Fibroblast of upper back skin (primary cell): ENCODE measurements at places on chromosomes 7 and 10.

GRCh38 chr7:44142028-44142427 lies 896 bp upstream of the MYL7 start:
- no peak for DNase-seq

DNA sequence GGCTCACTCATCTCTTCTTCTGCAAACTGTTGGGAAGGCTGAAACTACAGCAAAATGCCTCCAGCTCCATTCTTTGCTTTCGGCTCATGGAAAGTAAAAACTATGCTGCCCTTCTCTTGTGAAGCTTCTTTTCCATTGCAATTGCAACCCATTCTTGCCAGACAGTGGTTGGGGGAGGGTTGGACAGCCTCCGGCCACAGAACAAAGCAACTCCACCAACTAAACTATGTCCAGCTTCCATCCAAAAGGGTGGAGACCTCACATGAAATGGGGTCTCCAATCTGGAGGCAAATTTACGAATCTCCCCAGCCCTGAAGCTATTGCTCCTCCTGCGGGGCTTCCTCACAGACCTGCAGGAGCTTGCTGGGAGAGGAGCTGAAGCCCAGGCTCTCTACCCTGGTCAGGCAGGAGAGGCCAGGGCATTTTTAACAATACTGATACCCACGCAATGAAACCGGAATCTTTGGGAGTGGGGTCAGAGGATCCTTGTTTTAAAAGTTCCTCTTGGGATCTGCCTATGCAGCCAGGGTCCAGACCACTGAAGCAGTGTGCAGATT lies 549 bp downstream of the GPNMB start:
- DNase-seq: no peak

- DNase-seq: no peak
Observed at GRCh38 chr10:71829171-71829570, 21.9 kb downstream of the PSAP start.

DNA sequence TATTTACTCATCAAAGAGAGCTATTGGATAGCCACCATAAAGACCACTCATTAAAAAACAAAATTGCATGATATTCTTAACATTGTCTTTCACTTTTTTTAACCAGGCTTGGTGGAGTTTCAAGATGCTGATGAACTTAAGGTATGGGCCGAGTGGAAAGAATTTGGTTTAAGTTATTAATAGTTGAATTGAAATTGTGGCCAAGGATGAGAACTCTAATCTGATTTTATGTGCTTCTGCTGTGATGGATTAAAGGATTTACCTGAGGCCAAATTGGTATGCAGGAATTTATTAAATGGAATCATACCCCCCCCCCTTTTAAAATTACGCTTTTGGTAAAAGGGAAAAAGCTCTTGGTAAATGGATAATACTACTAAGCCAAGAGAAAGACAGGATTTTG lies 33.8 kb upstream of the TOMM7 start:
- no peak for DNase-seq

DNA sequence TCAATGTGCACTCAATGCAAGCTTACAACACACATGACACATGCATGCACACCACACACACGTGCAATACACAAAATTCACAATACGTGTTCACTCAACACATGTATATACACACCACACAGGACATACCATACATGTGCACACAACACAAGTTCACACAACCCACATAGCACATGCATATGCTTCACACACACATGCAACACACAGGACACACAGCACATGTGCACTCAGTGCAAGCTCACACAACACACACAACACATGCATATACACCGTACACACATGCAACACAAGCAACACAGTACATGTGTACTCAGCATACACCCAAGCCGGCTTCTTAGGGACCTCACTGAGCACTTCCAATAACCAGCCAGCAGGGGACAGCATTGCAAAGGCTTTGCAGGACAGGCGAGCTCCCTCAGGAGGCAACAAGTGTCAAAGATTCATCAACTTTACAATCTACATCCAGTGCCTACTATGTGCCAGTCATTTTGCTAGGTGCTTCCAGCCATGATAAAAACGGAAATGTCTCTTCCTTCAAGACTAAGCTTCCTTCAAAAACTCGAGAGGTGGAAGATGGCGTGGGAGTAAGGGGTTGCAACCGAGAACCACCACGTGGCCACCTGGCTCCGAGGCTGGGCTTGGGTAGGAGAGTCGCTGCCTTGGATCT lies 61.1 kb downstream of the JCAD start:
- peak; percentile 79 for DNase-seq

- DNase-seq: no peak
Observed at GRCh38 chr10:78015546-78015945, 13.8 kb downstream of the POLR3A start.

DNA sequence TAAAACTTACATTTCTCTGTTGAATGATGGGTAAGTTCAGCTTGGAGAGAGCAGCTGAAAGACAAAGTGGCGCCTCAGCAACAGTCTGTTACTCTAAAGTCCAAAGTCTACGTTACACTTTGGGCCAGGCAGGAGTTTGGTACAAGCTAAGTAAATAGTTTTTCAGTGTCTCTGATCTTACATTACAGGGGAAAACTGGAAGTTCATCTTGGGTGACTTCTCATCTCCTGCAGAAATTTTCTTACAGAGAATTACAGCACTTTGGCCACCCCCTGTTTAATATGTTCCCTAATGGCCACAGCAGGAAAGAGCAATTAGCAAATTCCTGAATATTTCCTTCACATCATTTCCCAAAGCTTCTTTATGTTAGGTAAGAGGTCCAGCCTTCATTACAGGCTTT lies 67.1 kb downstream of the ABCC2 start:
- no peak for DNase-seq

DNA sequence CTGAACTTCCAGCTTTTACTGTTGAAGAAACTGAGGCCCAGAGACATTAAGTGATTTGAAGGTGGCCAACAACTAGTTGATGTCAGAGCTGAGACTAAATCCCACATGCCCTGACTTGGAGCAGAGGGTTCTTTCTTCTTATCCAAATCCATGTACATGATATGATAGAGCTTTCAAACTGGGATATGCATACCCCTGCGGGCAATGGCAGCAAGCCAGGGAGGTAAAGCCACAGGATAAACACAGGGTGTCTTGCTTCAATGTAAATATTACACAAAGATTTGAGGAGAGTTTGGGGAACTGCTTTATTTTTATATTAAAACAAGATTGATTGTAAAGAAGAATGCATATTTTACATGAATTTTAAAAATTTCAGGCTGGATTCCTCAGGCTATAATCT lies 2.3 kb upstream of the LRRC72 start:
- no peak for DNase-seq

- DNase-seq: no peak
Observed at GRCh38 chr10:130418731-130419130, 282.5 kb downstream of the GLRX3 start.

- no peak for DNase-seq
Observed at GRCh38 chr10:85614566-85614965, 752.0 kb downstream of the GRID1 start.

DNA sequence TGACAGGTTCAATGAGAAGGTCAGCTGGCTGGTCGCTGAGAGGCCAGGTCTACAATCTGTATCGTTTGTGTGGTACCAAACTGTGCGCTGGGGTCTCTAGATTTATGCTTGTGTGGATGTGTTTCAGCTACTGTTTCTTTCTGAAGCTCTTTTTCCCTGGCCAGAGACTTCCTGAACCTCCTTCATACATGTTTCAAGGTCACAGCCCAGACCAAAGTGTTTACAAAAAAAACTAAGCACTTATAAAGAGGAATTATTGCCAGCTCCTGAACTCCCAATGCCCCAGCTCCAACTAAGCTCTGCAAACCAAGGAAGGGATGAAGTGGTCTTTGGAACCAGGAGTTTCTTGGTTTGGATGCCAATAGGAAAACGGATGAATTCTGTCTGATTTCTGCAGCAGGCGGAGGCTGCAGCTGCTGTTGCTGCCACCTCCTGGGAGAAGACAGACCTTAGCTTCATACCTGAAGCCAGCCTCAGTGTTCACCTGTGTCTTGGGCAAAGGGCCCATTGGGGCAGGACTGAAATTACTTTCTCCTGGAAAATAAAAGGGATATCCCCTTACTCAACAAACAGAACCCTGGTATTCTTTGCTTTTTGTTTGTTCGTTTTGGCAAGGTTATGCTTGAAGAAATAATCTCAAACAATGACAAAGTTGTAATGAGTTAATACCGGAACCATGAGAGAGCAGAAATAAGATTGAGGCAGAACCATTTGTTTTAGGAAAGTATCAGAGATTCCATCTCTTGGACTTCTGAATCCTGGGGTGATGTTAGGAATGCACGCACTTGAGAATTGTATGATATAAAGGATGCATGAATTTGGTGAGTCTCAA lies 24.6 kb upstream of the MKLN1 start:
- DNase-seq: peak; percentile 20

DNA sequence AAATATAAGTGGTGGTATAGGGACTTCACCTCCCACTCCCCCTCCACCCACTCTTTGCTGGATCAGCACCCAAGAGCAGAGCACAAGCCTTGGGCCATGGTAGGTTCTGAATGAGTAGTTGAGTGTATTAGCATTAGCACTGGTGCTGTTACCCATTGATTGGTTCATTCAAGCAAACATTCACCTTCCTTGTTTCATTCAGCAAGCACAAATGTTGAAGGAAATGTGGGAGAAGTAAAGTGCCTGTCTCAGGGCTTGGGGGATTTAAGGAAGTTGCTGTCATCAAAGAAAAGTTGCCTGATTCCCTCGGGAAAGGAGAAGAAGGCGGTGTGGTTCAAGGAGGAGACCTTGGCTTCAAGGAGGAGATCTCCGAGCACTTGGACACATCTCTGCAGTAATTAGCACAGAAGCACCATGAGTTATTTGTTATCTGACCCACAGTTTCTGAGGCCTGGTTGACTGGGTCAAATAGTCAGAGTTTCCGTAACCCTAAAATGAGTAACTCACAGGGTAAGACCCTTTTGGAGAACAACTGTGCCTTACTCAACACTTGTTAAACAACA lies 17.3 kb downstream of the IL2RA start:
- DNase-seq: no peak

- no peak for DNase-seq
Observed at GRCh38 chr7:66474441-66474840, 154.2 kb upstream of the KCTD7 start.

DNA sequence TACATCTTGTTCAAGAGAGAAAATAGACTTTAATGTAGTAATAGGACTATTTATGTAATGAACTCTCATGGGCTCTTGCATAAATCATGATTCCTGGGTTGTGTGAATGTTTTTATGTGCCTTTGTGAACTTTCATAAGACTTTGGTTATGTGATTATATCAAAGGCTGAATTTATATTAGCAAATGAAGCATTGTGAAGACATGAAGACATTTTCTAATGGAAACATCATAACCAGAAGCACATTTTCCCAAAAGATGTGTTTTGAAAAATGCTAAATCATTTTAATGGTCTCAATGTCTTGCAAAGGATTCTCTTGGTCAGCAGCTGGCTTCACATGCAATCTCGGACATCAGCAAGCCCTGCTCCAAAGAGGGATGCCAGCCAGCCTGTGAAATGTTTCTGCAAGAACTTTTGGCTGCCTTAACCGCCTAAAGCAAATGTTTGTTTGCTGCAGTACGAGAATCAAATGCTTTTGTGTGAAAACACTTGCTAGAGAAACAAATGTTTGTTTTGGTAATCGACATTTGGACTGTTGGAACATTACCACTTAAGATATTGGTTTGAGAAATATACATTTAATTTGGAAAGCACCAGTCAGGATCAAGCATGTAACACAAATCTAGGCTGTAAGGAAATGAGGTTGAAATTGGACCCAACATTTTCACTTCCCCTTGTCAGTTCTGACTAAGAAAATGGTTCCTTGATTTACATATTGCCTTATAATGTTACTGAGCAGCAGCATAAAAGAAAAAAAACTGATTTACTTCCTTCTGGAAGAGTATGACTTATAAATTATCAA lies 102.1 kb downstream of the RTKN2 start:
- peak; percentile 80 for DNase-seq

- no peak for DNase-seq
Observed at GRCh38 chr7:107122486-107122911, 46.3 kb upstream of the HBP1 start.

DNA sequence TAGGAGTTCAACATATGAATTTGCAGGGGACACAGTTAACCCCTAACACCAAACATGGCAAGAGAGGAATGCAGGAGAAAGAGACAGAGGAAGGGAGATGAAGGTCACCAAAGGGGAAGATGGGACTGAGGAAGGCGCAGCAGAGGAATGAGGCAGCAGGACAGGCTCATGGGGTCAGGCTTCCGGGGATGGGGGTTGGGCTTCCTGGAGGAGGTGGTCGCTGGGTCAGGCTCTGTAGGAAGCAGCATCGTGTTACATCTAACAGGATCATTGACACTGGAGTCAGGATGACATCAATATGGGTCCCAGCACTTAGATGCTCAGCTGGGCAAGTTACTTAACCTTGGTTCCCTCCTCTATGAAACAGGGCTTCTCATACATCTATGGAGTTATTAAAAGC lies 113.2 kb downstream of the NPTX2 start:
- DNase-seq: no peak

GRCh38 chr7:5545222-5545914 lies 121.7 kb upstream of the TNRC18 start:
- DNase-seq: no peak

- DNase-seq: peak; percentile 80
Observed at GRCh38 chr7:150428671-150429451, 21.6 kb upstream of the GIMAP8 start.

- peak; percentile 11 for DNase-seq
Observed at GRCh38 chr7:107045980-107046379, 1.5 kb downstream of the PRKAR2B start.

GRCh38 chr10:89335226-89335625 lies 7.4 kb downstream of the IFIT3 start:
- DNase-seq: no peak

- DNase-seq: peak; percentile 97
Observed at GRCh38 chr7:151592868-151593486, 73.3 kb upstream of the RHEB start.

DNA sequence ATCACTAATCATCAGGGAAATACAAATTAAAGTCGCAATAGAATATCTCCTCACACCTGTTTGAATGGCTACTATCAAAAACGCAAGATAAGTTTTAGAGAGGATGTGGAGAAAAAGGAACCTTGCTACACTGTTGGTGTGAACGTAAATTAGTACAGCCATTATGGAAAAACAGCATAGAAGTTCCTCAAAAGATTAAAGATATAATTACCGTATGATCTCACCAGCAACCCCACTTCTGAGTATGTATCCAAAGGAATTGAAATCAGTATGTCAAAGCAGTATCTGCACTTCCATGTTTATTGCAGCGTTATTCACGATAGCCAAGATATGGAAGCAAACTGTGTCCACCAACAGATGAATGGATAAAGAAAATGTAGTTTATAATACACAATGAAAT lies 164.4 kb downstream of the ZNF365 start:
- DNase-seq: no peak

- no peak for DNase-seq
Observed at GRCh38 chr7:30926313-30926712, 14.7 kb downstream of the AQP1 start.

DNA sequence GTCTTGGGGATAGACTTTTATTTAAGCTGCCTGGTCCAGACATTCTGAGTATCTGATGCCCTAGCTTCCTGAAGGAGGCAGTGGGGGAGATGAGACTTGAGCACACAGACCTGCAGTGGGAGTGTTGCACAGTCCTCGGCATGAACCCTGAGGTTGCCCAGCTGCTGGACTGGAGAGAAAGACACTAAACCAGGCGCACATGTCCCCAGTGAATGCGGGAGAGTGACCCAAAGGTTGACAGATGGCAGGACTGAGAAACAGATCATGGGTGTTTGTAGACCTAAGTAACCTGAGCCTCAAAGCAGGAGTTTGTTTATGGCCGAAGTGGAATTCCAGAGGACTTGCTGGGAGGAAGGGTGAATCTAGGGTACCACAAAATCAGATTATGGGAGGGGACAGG lies 15.7 kb upstream of the MSRB2 start:
- DNase-seq: no peak

- DNase-seq: peak; percentile 45
Observed at GRCh38 chr7:51070151-51070550, 246.5 kb downstream of the COBL start.
